ENCODE measurements at places on chromosomes 4 and X. TPM values are rescaled to one million over a fixed set of nuclear protein-coding genes. Genes with fewer than 3 reads are reported as not detected.

GRCh38 chrX:18664947-18665346 lies 7.0 kb downstream of the RS1 start:
- no peak for DNase-seq

GRCh38 chr4:168367065-168367464 lies 48.5 kb upstream of the DDX60 start:
- DNase-seq, result no peak

GRCh38 chr4:143402776-143403552 lies 66.3 kb downstream of the GAB1 start:
- DNase-seq, result no peak

- no peak for DNase-seq
Measured at GRCh38 chr4:1409491-1410425, 3.5 kb upstream of the NKX1-1 start.

GRCh38 chr4:5957076-5957475 lies 61.2 kb downstream of the C4orf50 start:
- no peak for DNase-seq

GRCh38 chr4:182803235-182803634 lies 114.0 kb downstream of the DCTD start:
- DNase-seq, result no peak

DNA sequence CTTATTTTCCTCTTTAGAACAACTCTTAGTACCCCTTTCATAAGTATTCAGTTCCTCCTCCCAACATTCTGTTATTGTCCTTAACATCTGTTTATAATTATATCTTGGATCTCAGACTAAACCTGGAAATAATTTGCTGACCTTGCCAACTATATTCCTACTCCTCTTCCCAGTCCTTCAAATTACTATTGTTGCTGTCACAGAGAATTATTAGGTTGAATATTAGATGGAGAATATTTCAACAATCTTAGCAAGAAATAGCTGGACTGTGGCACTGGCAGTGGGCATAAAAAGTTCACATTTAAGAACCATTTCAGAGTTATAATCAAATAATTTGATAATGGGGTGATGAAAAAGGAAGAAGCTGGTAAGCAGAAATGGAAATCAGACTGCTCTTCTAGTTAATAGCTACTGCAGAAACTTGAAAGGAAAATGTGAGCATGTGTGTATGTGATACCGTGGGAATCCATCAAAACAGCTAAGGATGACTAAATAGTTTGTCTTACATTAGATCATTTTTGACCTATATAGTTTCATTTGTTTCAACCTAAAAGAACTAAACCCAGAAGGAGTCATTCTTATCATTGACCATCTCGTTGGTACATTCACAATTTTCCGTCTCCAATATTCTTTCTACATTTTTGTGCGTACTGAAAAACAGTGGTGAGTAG lies 43.3 kb upstream of the PRDM8 start:
- no peak for DNase-seq

DNA sequence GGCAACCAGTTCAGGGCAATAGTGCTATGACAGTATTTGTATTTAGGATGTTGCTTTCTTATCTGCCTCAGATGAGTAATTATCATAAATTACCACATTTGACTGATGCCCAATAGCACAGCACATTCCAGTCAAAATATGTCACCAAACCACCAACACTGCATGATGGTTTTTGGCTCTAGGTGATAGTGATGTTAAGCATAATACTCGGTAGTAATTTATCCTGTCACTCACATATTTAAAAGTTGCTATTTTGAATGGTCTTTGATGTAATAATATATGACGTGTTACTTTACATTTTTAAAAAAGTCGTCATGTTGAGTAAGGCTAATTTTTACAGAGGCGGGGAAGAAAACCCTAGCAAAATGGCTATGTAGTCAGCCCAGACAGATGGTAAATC lies 42.5 kb downstream of the UNC5C start:
- no peak for DNase-seq

DNA sequence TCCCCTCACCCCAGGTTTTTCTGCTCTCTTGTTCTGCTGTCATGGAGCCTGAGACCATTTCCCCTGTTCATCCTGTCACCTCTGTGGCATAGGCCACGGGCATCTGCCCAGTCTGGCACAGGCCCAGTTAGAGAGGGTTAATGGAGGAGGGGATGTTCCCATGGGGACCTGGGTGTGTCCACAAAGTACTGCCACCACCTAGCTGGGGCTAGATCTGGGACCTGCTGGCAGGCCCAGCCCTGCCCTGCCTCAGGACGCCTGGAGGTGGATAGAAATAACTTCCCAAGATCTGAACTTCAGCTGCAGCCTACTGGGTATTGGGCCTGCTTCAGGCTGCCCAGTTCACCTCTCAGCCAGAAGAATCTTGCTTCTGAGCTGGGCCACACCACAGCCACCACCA lies 13.5 kb downstream of the EFNB1 start:
- no peak for DNase-seq

DNA sequence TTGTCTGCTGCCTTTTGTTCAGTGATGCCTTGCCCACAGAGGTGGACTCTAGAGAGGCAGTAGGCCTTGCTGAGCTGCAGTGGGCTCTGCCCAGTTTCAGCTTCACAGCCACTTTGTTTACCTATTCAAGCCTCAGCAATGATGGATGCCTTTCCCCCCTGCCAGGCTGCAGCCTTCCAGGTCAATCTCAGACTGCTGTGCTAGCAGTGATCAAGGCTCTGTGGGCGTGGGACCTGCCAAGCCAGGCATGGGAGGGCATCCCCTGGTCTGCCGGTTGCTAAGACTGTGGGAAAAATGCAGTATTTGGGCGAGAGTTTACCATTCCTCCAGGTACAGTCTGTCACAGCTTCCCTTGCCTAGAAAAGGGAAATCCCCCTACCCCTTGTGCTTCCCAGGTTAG lies 175.2 kb upstream of the PBDC1 start:
- no peak for DNase-seq

DNA sequence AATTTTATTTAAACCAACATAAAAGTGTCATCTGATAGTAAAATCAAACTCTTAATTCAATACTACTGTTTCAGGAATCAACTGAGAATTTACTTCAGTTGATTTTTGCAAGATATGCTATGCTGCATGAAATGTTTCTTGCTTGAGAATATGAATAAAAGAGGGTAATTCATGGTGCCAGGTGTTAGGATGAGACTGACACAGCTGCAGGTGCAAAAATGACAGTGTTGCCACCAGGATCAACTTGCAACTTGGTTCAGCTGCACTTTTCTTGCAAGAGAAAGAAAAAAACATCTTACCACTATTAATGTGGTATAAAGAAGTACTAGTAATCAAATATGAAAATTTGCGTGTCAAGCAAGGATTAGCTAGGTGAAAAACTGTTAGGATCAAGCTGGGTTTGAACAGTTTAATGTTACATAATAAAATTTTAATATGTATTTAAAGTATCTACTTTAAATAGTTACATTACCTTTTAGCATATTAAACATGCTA lies 49.7 kb downstream of the CHIC2 start:
- no peak for DNase-seq

DNA sequence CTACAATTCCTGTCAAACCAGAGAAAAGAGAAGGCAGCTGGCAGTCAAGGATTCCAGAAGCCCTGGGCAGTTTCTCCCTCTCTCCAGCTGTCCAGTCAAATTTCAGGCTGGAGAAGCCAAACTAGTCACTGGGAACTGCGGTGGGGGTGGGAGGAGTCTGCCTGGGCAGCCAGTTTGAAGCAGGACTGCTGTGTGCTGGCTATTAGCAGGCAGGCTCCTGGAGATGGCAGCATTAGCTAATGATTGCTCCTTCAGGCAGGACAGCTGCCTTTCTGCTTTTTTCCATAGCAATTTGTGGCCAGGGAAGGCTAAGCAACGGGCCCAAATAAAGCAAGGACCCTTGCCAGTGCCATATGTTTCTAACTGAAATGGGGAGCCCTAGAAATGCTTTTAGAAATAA lies 44.7 kb upstream of the FGF13 start:
- DNase-seq, result no peak

DNA sequence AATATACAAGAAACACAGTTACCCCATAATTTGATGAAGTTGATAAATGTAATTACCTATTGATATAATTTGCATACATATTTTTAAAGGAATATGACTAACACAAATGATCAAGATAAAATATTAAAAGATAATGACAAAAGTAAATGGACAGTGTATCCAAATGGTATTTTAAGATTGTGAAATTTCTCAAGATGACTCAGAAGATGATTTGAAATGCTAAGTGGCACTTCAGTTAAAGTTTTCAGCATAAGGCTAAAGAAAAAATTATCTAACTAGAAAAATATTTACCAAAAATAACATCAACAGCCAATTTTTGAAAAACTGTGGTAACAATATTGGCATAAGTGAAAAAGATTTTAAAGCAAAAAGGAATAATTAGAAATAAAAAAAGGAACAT lies 248.4 kb upstream of the NDST4 start:
- no peak for DNase-seq

Gene FGF2
- total RNA-seq, result 0.56 TPM

Gene GAGE1
- total RNA-seq, result not detected
